Retina (tissue), 1 donor: ENCODE measurements at places on chromosomes 5 and 9.

DNA sequence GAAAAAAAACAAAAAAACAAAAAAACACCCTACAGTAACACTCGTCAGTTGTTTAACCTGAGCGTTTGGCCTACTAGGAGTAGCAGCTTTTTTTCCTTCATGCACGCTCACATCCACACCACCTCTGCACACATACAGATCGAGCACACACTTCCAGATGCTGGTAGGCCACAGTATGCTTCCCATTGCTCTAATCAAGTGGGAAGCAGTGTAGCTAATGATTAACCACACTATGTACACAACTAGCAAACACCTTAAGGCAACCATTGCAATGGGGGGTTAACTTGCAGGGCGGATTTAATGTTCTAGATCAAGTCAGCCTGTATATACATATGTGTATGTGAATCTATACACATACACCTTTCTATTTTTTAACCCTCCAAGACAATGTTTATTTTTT lies 65.5 kb upstream of the GLRX start:
- DNase-seq, result no peak

DNA sequence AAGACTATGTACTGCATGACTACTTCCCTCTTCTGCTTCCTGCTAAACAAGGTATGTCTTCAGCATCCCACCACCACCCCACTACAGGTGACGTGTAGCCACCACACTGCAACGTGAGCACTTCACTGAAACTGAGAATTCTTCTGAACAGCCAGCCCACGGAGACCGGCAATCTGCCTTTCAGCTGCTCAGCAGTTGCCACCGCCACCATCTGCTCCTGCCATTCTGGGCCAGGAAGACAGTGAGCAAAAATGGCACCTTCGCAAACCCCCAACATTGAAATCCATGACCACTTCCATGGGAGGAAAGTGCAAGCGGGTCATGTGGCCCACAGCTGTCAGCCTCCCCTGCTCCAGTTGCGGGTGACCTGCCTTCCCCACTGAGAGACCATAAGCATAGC lies 443.4 kb upstream of the ST8SIA4 start:
- DNase-seq, result no peak

GRCh38 chr9:3138231-3139229 lies 294.6 kb upstream of the PUM3 start:
- no peak for DNase-seq

GRCh38 chr5:54398191-54398590 lies 57.3 kb upstream of the HSPB3 start:
- no peak for DNase-seq

DNA sequence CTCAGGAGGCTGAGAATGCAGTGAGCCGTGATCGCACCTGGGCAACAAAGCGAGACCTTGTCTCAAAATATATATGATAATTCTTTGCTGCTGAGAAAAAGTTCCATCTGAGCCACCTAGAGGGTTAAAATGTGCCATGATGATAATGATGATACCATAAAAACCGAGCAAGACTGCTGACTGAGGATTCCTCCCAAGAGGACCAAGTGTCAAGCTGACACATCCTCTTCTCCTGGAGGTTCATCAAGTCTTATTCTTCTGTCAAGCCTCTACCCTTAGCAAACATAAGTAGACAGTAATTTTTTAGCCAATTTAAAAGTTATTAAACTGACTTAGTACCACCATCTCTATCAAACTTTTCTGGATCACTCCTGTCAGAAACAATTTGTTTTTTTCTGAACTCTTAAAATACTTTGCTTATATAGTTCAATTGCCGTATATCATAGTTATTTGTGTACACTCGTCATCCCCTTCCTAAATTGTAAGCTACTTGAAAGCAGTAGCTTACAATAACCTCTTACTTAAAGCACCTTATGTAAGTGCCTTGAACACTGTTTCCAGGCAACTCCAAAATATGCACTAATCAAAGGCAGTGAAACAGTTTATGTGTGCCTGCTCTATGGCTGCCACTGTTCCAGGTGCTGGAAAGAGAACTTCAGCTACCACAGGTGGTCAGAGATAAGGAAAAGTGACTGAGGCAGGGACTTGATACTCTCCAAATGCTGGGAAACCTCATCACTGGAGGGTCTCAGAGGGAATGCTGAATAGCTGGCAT lies 57.4 kb downstream of the SCAI start:
- no peak for DNase-seq

GRCh38 chr9:100884518-100884917 lies 144.0 kb upstream of the PLPPR1 start:
- DNase-seq, result peak; percentile 12

DNA sequence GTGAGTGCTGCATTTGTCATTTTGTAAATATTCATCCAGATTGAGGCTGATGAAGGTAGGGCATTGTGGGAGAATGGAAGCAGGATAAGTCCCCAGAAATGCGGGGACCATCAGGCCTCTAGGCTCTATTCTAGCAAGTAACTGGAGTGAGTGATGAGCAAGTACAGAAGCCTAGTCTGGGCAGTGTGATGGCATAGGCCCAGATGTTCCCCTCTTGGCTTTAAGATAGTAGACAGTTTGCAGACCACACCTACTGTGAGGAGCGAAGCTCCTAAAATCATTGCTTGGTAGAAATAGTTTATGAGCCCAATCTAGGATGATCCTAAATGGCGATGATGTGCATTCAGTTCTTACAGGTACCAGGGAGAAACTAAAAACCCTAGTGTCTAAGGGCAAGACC lies 24.3 kb downstream of the NDFIP1 start:
- no peak for DNase-seq

DNA sequence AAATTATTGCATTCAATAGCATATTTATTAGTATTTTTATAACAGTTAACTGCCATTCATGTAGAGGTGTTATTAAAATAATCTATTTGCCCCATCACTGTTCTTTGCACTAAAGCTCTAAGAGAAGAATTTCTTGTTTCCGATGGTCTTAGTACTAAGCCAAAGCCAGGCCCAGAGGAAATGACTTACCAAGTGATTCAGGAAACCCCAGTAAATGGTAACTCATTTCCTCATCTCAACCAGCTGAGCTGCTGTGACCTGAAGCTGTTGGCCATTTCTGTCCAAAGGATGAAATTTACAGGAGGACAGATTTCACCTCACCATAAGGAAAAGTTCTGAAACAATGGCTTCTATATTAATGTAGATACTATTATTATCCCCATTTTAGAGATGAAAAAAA lies 117.0 kb downstream of the PIK3R1 start:
- DNase-seq, result no peak

DNA sequence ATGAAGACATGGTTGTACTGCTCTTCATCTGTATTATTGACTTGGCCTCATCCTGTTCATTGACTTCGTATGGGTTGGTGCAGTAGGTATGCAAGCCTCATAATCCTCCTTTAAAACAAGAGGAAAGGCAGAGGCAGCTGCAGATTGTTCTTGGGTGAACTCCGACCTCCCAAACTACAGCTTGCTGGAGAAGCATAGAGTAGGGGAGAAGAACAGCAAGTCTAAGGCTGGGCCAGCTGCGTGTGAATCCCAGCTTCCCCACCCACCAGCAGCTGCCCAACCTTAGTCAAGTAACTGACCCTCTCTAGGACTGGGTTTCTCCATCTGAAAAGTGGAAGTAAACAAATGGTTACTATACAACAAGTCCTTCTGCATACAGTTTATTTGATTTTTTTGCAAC lies 114.5 kb upstream of the WWC1 start:
- no peak for DNase-seq

DNA sequence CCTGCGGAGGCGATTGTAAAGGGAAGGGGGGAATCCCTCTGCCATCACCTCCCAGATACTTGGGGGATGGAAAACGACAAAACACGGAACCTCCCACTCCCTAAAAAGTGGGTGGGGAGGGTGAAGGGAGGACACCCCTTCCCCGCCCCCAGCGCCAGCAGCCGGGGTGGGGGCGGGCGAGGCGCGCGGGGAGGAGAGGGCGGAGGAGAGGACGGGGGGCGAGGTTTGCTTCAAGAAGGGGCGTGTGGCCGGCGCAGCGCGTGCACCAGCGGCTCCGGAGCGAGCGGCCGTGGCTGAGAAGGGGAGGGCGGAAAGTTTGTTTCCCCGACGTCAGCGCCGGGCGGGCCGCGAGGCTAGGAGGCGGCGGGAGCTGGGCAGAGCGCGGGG lies at the start of gene PRRX2:
PRRX2 (plus strand) TSS at position 259 of the 387 bp plus-strand sequence. CDS start 221 bp downstream, outside the sequence.
- DNase-seq, result no peak

DNA sequence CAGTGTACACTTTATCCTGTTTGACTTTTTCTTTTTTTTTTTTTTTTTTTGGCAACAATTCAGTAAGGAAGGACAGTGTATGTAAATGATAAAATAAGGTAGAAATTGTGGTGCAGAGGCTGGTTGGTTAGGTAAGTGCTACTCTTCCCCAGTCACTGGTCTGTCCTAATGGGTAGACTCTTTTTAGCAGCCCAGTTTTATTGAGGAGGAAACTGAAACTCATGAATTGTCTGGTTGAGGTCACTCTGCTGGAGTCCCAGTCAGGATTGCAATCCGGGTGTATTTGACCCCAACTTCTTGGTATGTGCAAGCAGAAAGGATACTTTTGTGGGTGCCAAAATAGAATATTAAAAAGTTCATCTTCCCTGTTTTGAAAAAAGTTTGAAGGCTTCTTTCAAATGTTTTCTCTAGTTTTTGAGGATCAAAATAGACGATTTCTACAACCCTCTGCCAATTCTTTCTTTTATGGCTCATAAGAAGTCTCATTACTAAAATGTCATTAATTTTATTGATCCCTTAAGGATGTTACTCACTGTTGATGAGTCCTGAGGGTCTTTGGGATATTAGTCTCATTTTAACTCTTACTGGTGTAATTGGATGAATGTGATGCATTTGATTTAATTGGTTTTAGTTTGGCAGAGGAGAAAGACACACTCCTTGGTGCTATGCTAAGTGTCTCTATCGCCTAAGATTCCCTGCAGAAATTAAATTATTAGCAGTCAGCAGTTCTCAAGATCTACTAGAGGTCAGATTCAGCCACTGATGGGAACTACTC lies 171.9 kb downstream of the KDM4C start:
- DNase-seq, result no peak
